ENCODE measurements at places on chromosomes 1 and 21. TPM values are rescaled to one million over a fixed set of nuclear protein-coding genes. Genes with fewer than 3 reads are reported as not detected.

Gene SDF4
- 127 TPM for total RNA-seq

Gene CRB1
- total RNA-seq, result 0.77 TPM

Gene RCSD1
- total RNA-seq, result 20.7 TPM

Gene FNDC5
- 0.65 TPM for total RNA-seq

Gene CA6
- not detected for total RNA-seq

Gene NBPF9
- total RNA-seq, result 24.2 TPM

Gene PCAT6
- total RNA-seq, result 0.71 TPM

Gene OR2L3
- total RNA-seq, result not detected

Gene GSTM5
- 11.7 TPM for total RNA-seq

Gene OR10Z1
- total RNA-seq, result not detected

Gene PCNX2
- total RNA-seq, result 11.3 TPM

Gene SHISAL2A
- 1.6 TPM for total RNA-seq

Gene TIE1
- total RNA-seq, result 48.5 TPM

Gene INSRR
- not detected for total RNA-seq

Gene ERO1B
- total RNA-seq, result 8.5 TPM

Gene TP73
- total RNA-seq, result 3.6 TPM

Gene RIT1
- 56.4 TPM for total RNA-seq

Gene CD34
- 44.6 TPM for total RNA-seq

Gene SPATC1L
- total RNA-seq, result 8.6 TPM

Gene FCMR
- total RNA-seq, result 6.8 TPM

Gene SYT14
- not detected for total RNA-seq

Gene ST6GALNAC3
- 8.8 TPM for total RNA-seq

Gene EFNA4
- 7.4 TPM for total RNA-seq

Gene SPOCD1
- total RNA-seq, result 21.6 TPM

Gene PLA2G2A
- 181 TPM for total RNA-seq

Gene BCL2L15
- total RNA-seq, result 1.3 TPM

Gene GALE
- total RNA-seq, result 49.8 TPM

Gene RGS8
- total RNA-seq, result not detected

Gene AMIGO1
- 9.1 TPM for total RNA-seq

Gene WARS2
- 8.9 TPM for total RNA-seq

Gene TLCD4
- 11.3 TPM for total RNA-seq

Gene MSH4
- 0.65 TPM for total RNA-seq

Gene PTPRC
- total RNA-seq, result 214 TPM

Gene OR2M5
- not detected for total RNA-seq

Gene KIF14
- total RNA-seq, result 0.44 TPM

Gene LCK
- 7.5 TPM for total RNA-seq

Gene KRTAP10-6
- total RNA-seq, result not detected

Gene KCNQ4
- total RNA-seq, result 0.89 TPM

Gene KRTAP24-1
- not detected for total RNA-seq

Gene CMPK1
- 116 TPM for total RNA-seq

Gene LCE3E
- total RNA-seq, result not detected

Gene S100A6
- total RNA-seq, result 1,109 TPM

Gene EPHA8
- total RNA-seq, result not detected

Gene ZBTB8B
- total RNA-seq, result 0.03 TPM

Gene TAS1R3
- 0.65 TPM for total RNA-seq

Gene SLC45A1
- 0.92 TPM for total RNA-seq

Gene CHI3L2
- 31.2 TPM for total RNA-seq

Gene TMEM200B
- 4.3 TPM for total RNA-seq

Gene CD48
- total RNA-seq, result 26.3 TPM

Gene SYTL1
- 29.3 TPM for total RNA-seq

Gene LHX8
- total RNA-seq, result not detected

Gene TTLL7
- total RNA-seq, result 20.3 TPM

Gene LCE1B
- not detected for total RNA-seq

Gene ALX3
- not detected for total RNA-seq
